ENCODE measurements at places on chromosomes 13 and 19. TPM values are rescaled to one million over a fixed set of nuclear protein-coding genes. Genes with fewer than 3 reads are reported as not detected.

DNA sequence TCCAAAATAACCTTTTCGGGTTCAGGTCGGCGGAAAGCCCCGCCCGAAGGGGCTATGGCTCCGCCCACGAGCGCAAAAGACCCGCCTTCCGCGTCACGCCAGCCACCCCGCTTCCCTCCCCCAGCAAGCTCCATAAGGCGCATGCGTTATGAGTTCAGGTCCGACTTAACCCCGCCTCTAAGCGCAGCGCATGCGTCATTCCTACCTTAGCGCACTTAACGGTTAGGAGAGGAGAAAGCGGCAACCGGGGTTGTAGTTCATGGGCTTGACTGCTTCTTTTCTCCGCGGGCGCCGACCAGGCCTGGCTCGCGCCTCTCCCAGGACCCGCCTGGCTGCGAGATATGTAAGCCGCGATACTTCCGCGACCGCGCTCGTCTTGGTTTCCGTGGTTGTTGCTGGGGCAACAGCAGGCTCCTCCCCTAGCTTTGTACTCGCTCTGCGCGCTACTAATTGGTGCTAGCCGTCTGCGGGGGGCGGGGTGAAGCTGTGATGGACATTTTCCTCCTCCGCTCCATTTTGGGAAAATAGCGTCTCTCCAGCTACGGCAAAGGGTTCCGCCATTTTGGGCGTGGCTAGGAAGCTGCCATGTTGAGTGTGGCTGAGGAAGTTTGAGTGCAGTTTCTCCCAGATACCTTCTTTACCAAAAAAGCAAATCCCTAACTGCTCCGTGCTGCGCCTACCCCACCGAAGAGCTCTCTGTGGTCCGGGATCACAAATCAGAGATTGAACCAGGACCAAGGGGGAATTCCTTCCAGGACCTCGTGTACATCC, at the start of gene B9D2:
Gene B9D2 (minus strand): TSS at position 397 of the 771 bp plus-strand sequence. CDS start 630 bp downstream, outside the sequence.
- no peaks in the 10 kb centered on the region for H3K27me3 ChIP-seq
- peak within 1 kb of the TSS; percentile 95 for H3K4me3 ChIP-seq
- DNase-seq = peak; percentile 99
- peaks cover 41% of the 10 kb centered on the region for H3K4me1 ChIP-seq
- peaks cover 14% of the 10 kb centered on the region for H3K36me3 ChIP-seq
- peak within 1 kb of the TSS; percentile 99 for H3K27ac ChIP-seq

- peaks cover 1% of the 10 kb centered on the region for H3K27me3 ChIP-seq
- no peak overlapping the region for H3K27ac ChIP-seq
- no peak overlapping the region for H3K4me3 ChIP-seq
- H3K4me1 ChIP-seq = peaks cover 31% of the 10 kb centered on the region
- no peak for DNase-seq
These were observed 6.6 kb upstream of the GIPC1 start for GRCh38 chr19:14502334-14503092.

Gene RNF225
- 0.35 TPM for total RNA-seq

- DNase-seq = no peak
- peaks cover 4% of the 10 kb centered on the region for H3K27me3 ChIP-seq
- H3K27ac ChIP-seq = no peak overlapping the region
- H3K4me1 ChIP-seq = no peaks in the 10 kb centered on the region
These were observed 33.1 kb upstream of the ZNF331 start for GRCh38 chr19:53504885-53505284.

- no peak for DNase-seq
- H3K27ac ChIP-seq = no peak overlapping the region
- H3K27me3 ChIP-seq = no peaks in the 10 kb centered on the region
- no peak overlapping the region for H3K4me3 ChIP-seq
- no peaks in the 10 kb centered on the region for H3K36me3 ChIP-seq
These were observed 39.0 kb downstream of the SMIM24 start for GRCh38 chr19:3441089-3441985.

Gene ZNF154
- total RNA-seq = 5.8 TPM

GRCh38 chr13:25847145-25847544, 204.7 kb downstream of the SHISA2 start:
- H3K4me1 ChIP-seq = peaks cover 41% of the 10 kb centered on the region
- H3K4me3 ChIP-seq = peak overlapping the region; percentile 46
- H3K36me3 ChIP-seq = no peaks in the 10 kb centered on the region
- no peaks in the 10 kb centered on the region for H3K27me3 ChIP-seq

Gene CEACAM16
- not detected for total RNA-seq

- peaks cover 37% of the 10 kb centered on the region for H3K36me3 ChIP-seq
- no peak for DNase-seq
- H3K4me3 ChIP-seq = no peak overlapping the region
These were observed 23.9 kb downstream of the TSSK6 start for GRCh38 chr19:19491321-19492025.
